KG1 (cell line): ENCODE measurements at places on chromosomes 7 and 10.

GRCh38 chr7:122691569-122692235 lies 7.2 kb downstream of the RNF133 start:
- no peak for DNase-seq

- no peak for DNase-seq
These were observed 15.8 kb upstream of the ZNRF2 start for GRCh38 chr7:30268586-30268985.

GRCh38 chr10:6461961-6462360 lies 118.1 kb downstream of the PRKCQ start:
- no peak for DNase-seq

DNA sequence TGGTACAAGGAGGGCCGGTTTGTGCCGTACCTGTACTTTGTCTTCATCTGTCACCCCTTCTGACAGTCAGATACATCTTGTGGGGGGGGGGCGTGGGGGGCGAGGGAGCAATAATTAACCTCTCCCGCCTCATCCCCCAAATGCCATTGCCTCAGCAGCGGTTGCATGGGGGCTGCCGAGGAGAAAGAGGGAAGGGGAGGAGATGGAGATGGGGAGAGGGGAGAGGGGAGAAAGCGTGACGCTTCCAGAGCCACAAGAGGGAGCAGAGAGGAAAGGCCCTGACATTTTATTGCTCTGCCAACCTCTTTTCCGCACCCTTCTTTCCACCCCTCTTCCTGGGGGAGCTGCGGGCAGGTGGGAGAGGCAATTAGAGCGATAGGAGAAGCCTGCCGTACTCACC lies 11.8 kb downstream of the KAZALD1 start:
- DNase-seq, result no peak

DNA sequence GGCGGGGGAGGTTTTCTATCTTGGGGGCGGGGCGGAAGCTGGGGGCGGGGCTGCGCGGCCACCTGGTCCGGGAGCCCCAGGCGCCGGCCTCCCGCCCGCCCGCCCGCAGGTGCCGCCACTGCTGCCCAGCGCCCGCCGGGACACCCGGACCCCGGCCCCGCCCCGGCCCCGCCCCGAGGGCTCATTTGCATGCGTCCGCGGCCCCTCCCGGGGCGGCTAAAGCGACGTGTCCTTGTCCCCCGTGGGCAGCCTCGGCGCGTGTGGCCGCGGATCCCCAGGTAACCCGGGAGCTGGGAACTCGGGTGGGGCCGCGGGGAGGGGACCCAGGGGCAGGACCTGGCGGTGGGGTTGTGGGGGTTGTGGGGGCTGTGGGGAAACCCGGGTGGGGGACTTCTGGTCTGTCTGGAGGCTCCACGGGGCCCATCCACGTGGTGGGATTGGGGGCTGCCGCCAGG lies at the start of gene BHLHA15:
Gene BHLHA15, plus strand, starts transcription at position 219 of the 455 bp plus-strand sequence. CDS start 871 bp downstream, outside the sequence.
- no peak for DNase-seq

DNA sequence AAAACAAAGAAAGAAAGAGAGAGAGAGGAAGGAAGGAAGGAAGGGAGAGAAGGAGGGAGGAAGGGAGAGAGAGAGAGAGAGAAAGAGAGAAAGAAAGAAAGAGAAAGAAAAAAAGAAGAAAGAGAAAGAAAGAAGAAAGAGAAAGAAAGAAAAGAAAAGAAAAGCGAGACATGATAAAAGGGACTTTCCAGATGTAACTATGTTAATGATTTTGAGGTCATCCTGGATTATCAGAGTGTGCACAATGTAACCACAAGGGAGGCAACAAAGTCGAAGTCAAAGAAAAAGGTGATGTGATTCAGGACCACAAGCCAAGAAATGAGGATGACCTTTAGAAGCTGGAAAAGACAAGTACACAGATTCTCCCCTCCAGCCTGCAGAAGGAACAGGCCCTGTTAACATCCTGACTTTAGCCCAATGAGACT lies 48.9 kb upstream of the PAX2 start:
- DNase-seq, result no peak
